T-cell (primary cell): ENCODE measurements at places on chromosomes 12 and 14.

DNA sequence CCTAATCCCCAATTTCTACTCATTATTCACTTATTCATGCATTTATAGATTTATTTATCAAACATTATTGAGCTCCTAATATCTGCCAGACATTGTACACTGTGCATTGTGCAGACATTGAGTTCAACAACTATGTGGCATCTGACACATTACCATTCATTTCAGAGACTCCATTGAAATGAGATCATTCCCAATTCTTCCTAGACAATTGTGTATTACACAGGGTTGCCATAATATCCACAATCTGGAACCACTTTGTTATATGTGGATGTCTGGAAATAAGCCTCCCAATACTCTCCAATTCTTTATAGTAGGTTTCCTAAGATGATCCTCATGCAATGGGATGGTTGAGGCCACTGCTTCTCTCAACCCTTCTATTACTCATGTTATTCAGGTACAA lies 165.0 kb downstream of the OTOGL start:
- DNase-seq: no peak

DNA sequence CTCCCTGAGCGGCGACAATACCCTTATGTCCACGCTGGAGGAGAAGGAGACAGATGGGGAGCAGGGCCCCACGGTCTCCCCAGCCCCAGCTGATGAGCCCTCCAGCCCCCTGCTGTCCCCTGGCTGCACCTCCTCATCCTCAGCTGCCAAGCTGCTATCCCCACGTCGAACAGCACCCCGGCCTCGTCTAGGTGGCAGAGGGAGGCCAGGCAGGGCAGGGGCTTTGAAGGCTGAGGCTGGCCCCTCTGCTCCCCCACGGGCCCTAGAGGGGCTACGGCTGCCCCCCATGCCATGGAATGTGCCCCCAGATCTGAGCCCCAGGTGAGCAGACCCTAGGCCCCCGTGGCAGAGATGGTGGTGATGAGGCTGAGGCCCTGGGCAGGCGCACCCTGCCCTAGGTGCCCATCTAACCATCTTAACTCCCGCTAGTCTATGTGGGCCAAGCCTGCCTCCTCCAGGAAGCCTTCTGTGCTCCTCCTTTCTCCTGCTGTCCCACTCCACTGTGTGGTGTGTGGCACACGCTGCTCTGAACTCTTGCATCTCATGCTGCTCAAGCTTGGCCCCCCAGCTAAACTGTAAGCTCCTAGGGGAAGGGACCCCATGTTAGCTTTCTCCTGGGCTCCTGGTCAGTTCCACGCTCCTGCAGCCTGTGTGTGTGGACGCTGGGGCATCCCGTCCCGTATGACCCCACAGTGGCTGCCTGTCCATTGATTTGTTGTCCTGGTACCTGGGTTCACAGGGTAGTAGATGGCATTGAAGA lies 12.1 kb downstream of the MCRS1 start:
- DNase-seq: no peak

DNA sequence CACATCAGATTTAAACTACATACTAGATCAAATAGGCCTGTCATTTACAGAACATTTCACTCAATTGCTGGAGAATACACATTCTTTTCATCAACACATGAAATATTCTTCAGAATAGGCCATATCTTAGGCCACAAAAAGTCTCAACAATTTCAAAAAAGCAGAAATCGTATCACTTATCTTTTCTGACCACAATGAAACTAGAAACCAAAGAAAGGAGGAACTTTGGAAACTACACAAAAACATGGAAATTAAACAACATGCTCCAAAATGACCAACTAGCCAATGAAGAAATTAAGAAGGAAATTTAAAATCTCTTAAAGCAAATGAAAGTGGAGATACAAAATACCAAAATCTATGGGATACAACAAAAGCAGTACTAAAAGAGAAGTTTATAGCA lies 35.1 kb downstream of the PARP11 start:
- DNase-seq: no peak

DNA sequence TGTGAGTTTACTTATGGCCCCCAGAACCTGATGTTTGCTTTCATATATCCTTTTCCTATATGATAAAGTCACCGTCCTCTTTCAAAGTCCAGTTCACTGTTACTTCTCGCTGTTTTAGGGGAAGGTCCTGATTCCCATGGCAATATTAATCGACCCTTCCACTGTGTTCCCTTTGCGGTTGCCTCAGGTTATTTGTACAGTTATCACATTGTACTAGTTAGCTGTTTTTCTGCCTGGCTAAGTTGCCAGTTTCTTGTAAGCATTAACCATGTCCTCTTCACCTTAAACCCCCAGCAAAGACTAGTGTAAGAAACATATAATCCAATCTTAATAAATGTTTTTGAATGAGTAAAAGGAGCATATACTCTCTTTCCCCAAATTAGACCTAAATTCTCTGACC lies 115.0 kb upstream of the PPFIA2 start:
- no peak for DNase-seq

DNA sequence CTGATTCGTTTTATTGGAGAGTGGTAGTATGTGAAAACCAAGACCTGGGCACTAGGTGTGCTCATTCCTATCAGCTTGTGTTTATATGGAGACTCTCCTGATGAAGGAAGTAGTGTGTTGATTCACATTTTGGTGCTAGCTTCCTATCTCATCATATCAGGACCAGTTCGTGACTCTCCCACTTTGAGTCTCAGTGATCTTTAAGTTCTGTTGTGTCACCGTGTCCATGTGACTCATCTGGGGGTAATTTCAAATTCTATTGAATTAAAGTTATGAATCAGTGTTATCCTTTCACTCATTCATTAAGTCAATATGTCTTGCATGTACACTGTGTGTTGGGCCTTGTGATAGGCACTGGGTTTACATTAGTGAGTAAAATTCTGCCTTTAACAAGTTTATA lies 180.2 kb downstream of the CACNA1C start:
- no peak for DNase-seq

DNA sequence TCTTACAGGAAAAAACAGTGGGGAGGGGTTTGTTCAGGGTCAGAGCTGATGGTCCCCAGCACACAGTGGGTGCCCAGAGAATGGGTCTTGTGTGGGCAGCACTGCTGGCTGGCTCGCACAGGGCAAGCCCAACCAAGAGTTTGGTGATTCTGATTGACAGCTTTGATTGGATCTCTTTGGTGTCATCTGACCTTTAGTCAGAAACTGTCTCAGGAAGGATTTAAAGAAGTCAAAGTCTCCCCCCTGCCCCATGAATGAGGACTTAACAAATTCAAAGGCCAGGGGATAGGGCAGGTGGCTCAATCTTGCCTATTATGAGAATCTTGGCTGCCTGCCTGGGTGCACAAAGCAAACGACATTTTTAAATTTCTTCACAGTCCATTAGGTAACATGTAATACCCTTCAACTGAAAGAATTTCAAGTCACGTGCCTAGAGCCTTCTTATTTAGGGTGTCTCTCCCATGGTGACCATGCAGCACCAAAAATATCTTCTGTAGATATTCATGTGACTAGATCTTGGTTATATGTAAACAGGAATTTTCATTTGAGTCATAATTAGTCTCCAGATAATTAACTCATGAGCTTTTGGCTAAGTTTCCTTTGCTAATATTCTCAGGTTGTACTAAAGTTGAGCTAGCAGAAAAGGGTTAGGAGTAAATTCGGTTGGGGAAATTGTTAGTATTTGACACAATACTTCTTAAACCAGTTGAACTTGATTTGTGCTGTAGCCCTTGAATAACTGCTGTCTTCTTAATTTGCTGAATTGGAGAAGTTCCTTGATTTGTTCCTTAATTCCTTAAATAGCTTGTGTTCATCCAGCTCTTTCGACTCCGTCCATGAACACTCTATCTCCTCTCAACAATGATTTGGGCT lies 54.5 kb upstream of the HECTD1 start:
- no peak for DNase-seq

GRCh38 chr14:22448905-22449599 lies 140.0 kb downstream of the DAD1 start:
- DNase-seq: no peak

DNA sequence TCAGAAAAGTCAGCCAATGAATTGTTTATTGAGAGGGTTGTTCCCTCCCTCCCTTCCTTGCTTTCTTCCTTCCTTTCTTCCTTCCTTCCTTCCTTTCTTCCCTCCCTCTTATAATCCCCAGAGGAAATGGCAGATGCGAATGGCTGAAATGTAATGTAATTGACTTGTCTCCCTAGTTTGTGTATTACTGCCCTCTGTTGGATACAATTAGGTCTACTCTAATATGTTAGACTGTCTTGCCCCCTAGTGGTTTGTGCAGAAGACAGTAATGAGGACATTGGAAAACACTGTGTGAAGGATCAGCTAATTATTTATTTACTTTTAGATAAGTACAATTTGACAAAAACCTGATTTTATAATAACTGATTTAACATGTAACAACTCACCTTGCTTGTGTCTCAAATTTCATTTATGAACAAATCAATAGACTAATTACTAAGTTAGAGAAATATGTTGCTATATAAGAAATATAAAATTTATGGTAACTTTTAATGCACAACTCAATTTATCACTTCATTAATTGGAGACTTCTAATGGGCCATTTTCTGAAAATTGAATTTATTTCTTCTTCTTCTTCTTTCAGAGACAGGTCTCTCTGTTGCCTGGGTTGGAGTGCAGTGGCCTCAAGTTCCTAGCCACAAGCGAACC lies 229.8 kb upstream of the LRIG3 start:
- no peak for DNase-seq

DNA sequence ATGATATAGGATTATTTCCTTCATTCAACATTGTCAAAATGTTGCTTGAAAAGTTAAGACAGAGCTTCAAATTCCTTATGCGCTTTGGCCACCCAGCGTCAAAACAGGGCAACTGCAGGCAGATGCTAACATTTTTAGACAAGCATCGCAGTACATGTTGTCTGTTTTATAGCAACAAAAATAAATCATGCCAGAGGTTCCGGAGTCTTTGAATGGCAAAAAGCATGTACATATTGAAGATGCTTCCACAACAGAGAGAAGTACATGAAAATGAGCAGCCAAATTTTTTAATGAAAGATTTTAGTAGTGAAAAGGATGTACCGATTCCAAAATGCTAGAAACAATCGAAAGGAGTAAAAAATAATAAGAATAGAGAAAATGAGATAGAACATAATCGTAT lies 49.8 kb upstream of the USP15 start:
- DNase-seq: no peak

- no peak for DNase-seq
Measured at GRCh38 chr14:92633724-92634123, 114.7 kb downstream of the LGMN start.

DNA sequence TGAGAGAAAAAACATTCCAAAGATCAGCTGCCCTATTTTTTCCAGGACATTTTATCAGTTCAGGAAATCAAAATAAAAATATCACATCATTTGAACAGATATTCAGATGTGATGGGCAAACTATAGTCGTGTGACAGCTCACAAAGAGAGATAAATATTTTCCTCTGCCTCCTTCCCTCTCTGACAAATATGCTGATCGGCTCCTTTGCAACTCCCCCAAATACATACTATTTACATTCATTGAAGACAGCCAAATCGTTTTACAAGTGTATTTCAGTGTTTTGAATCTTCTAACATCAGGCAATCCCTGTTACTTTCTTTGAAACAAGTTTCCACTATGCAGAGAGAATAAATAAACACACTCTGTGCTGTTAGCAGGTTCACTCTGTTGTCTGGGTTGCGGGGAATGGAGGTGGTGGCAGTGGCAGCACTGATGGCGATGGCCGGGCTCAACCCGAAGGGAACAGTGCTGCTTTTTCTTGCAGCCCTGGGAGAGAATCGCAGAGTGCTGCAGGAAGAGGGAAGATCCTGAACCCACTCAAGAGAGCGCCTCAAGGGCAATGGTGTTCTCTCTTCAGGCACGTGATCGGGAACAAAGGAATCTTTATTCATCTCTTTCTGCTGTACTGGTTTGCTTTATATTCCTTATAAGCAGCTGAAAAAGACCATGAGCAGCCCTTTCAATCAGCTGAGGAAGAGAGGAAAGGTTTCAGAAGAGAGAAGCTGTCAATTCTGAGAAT lies 142.5 kb downstream of the PHLDA1 start:
- no peak for DNase-seq

GRCh38 chr12:12836571-12836970 lies 23.4 kb downstream of the DDX47 start:
- DNase-seq: no peak

DNA sequence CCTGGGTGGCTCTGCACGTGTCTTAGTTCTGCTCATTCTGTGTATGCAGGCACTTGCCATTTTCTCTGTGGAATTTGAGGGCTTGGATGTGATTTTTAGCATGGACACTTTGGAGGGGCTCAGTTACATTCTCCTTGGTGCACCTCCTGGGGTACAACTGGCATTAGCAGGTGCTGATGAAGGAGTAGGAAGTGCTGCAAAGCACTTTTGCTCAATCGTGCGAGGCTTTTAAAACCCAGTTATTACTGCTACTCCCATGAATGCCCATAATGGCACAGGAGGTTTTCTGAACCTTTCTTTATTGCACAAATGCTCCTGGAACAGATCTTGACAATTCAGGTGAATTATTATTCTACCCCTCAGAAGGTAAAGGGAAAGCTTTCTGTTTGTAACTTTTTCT lies 78.7 kb downstream of the SLC25A47 start:
- no peak for DNase-seq

DNA sequence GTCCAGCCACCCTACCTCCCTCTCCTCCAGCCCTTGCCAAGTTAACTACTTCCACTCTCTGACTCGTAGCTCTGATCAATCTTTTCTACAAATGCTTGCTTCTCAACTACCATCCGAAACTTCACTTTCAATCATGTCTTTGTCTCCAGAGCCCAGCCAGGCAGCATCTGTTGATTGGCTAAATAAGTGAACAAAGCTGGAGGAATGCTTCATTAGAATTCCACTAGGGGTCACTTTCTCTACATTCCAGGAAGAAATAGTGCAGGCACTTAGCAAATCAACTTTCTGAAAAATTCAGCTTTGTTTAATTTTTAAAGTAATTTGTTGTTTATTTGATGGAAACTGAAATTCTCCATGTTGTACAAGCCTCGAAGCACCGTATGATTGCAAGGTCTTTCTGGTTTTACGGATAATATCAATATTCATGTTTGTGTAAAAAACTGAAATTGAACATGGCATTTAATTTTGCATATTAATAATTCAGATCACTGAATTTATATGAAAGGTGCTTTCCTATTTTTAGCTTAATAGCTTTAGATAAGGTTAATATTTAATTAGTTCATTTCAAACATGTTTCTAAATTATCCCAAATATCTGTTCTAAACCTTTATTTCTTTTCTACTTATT lies 32.4 kb upstream of the HELB start:
- no peak for DNase-seq

DNA sequence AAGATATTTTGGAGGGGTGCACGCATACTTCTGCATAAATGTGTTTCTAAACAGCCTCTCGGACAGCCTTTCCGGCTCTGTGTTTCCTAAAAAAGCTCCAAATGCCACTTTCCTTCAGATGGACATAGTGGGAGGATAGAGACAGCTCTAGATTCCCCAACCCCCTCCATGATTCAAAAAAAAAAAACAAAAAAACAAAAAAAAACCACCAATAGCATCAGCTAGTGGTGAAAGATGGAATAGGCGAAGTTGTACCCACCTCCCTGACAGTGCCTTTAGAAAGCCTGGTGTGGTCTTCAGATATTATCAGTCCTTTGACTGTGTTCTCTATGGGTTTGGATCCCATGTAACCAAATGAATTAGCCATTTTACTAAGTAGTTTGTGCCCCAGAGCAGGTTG lies 94.1 kb downstream of the PHETA1 start:
- DNase-seq: no peak

- no peak for DNase-seq
Measured at GRCh38 chr14:80271389-80271788, 60.1 kb upstream of the DIO2 start.

GRCh38 chr12:62647586-62647985 lies 181.0 kb downstream of the MON2 start:
- no peak for DNase-seq
